ENCODE measurements at places on chromosomes 7 and 10.

DNA sequence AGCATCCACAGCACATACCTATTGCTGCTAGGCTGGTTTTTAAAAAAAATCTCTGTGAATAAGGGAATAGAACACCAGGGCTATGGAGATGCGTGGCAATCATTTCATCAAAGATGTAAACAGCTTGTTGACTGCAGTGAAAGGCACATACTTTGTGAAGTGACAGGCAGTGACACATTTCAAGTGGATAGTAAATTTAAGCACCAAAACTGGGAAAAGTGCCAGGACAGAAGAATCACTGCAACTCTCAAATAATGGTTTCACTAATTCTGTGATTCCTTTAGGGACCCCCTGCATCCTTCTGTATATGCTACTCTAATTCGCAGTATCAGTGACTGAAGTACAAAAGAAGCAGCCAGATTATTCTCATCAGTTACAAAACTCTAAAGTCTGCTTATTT is 145.2 kb upstream of the KLF14 start:
- DNase-seq = no peak

DNA sequence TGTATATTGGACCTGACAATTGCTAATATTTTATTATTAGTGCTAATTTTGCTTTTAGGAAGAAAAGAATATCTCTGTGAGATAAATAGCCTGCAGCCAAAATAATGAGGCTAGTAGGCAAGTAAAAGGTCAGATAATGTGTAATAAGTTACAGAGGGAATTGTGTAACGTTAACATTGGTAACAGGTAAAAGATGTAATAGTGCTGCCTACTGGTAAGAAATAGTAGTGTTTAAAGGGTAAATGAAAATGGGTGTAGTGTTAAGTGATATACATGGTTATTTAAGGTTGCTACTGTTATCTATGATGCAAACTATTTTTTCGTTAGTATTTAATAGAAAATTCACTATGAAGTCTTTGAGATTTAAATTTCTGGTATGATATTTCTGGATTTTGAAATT is 9.2 kb upstream of the FOXP2 start:
- no peak for DNase-seq

DNA sequence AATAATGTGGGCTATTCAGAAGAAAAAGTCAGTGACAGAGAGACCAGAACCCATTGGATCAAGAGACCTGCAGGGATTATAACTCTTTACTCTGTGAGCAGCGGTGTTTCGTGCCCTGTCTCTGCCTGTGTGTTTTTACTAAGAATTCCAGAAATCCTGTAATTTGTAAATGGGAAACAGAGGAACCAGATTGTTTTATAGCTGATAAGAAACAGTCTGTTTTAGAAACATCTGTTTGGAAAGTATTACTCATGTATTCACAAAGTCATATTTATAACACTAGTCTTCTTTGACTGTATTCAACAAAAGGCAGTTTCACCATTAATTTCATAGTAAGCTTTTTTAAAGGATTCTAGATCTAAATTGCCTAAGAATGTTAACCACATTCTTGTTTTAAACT is 30.0 kb upstream of the VDAC2 start:
- no peak for DNase-seq

- DNase-seq = no peak
Measured at GRCh38 chr10:93063144-93063976, 2.8 kb downstream of the CYP26C1 start.

GRCh38 chr7:16298221-16298620 is 123.1 kb downstream of the CRPPA start:
- DNase-seq = no peak

- DNase-seq = no peak
Measured at GRCh38 chr7:106288263-106288662, 3.5 kb upstream of the NAMPT start.

DNA sequence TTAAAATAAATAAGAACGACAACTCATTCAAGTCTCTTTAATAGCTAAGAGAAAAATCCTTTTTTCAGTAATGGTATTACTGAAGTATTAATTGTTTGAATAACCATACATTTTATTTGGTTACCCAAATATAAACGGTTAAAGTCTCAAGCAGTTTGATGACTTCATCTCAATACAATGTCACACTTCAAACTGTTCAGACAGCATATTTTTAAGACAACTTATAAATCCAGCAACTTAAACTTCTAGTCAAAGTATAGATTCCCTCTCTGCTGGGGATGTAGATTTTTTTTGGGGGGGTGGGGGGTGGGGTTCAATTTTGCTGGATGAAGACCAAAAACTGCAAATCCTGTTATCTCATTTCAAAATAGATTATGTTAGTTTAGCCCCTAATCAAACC is 42.0 kb downstream of the GNA12 start:
- no peak for DNase-seq

DNA sequence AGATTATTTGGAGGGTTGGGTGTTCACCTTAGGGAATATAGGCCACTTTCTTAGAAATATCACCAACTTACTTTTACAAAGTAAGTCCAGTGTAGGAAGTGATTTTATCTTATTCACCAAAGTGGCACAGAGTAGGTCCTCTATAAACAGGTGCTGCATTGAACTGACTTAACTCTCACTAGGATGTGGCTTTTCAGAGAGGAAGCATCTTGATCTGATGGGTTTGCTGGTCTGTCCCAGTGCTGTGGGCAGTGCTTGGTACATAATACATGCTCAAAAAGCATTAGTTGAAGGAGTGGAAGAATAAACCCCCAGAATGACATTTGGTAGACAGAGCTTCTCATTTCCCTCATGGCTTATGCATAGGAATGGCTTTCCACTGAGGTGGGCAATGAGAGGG is 334.7 kb downstream of the LRMDA start:
- DNase-seq = no peak

- DNase-seq = no peak
Measured at GRCh38 chr7:73577627-73578341, 595 bp downstream of the TBL2 start.

GRCh38 chr10:97072851-97073665 is 112.7 kb downstream of the SLIT1 start:
- peak; percentile 75 for DNase-seq
